MG63 (cell line): ENCODE measurements at places on chromosomes 5 and 9. TPM values are rescaled to one million over a fixed set of nuclear protein-coding genes. Genes with fewer than 3 reads are reported as not detected.
A peak's percentile ranks its signal among the peaks of the same experiment; 100 is the strongest.

C5orf58 gene
- not detected in 2 replicates for total RNA-seq

CMBL gene
- total RNA-seq, result 23.3 and 29.1 TPM in 2 replicates

GPR21 gene
- not detected in 2 replicates for total RNA-seq

TOMM5 gene
- 101 and 179 TPM in 2 replicates for total RNA-seq

SPOCK1 gene
- total RNA-seq, result 37.9 and 92.3 TPM in 2 replicates

MPDZ gene
- total RNA-seq, result 71.9 and 74.1 TPM in 2 replicates

ALDH1B1 gene
- 61.3 and 79.0 TPM in 2 replicates for total RNA-seq

AGXT2 gene
- not detected in 2 replicates for total RNA-seq

PCDHA2 gene
- total RNA-seq, result 0.44 TPM in 1 of 2 replicates, not detected in the other

F2R gene
- total RNA-seq, result 12.5 and 13.4 TPM in 2 replicates

FAM151B gene
- 2.6 and 15.3 TPM in 2 replicates for total RNA-seq

ACOT12 gene
- not detected in 2 replicates for total RNA-seq

GRXCR2 gene
- not detected in 2 replicates for total RNA-seq

DNA sequence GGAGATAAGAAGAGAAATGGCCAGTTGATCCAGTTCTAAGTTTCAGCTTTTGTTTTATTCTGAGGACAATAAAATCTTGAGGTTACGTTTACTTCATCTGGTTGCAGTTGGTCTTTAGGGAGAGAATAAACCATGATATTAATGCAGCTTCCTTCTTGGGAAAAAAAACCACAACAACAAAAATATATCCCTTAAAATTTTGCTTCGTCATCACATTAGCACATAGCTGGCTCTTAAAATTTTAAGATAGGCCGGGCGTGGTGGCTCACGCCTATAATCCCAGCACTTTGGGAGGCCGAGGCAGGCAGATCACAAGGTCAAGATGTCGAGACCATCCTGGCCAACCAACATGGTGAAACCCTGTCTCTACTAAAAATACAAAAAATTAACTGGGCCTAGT, 86.4 kb downstream of the EQTN start:
- no peak for DNase-seq

DNA sequence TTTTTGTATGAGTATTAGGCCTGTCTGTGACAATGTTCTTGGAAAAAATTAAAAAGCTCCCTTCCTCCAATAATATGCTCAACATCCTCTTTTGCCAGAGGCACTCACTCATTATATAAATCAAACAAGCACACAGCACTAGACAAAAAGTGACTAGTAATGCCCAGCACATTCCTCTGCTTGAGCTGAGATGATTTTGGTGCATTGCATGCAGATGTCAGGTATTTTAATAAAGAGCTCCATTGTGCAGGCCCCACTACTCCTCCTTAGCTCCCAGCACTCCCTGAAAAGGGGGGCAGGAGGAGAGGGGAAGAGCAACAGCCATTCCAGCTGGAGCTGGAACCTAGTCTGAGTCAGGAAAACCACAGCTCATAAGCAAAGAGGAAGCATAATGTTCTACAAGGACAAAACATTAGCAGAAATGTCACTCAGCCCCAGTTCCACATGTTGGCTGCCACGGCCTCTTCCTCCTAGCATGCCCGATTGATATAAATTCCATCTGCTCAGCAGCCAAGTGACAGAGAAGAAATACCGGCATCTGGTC, 348.5 kb downstream of the BNC2 start:
- DNase-seq, result peak; percentile 71

GRCh38 chr9:27572566-27572917, 739 bp downstream of the C9orf72 start:
- no peak for DNase-seq

- no peak for DNase-seq
Observed at GRCh38 chr9:104970271-104970987, 42.5 kb upstream of the ABCA1 start.

GRCh38 chr5:22050931-22051330, 802.2 kb downstream of the CDH12 start:
- no peak for DNase-seq

DNA sequence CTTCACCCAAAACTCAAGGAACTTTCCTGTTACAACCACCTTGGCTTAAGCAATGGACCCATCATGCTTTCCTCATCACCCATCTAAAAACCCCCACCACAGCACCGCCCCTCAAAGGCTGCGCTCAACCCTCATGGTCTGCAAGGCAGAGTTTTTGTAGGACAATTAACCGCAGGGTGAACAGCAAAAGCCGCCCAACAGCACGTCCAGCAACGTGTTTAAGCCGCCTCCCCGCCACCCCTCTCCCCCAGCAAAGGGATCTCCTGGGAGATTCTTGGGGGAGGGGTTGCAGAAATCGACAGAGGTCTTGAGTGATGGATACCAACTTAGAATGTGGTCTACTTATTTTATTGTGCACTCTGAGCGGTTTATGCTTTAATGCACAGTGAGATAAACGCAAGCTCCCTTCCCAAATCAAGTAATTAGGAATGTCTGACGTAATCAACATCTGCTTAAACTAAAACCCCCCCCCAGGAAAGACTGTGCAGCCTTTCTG, 1.9 kb downstream of the ROR2 start:
- no peak for DNase-seq

DNA sequence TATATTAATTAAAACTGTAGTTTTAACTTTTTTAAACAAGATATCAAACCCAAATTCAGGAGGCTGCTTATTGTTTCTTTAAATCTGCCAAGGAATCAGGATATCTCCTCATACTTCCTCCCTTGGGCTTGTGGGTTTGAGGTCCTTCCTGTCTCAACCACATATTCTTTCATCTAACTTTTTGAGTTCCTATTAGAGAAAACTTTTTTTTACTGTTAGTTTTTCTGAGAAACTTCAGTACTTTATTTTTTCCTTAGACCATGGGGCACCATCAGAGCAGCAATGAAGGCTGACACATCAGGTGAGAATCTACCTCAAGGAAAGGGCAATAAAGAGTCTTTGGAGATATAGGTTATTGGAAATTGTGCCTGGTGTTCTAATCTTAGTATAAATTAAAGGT, 56.7 kb downstream of the TSSK1B start:
- no peak for DNase-seq

GRCh38 chr9:12874395-12874794, 99.6 kb downstream of the LURAP1L start:
- DNase-seq, result no peak

- DNase-seq, result no peak
Observed at GRCh38 chr5:164233791-164234190, 728.4 kb downstream of the MAT2B start.

- no peak for DNase-seq
Observed at GRCh38 chr5:60594715-60595477, 105.1 kb downstream of the DEPDC1B start.

- no peak for DNase-seq
Observed at GRCh38 chr5:14218480-14218879, 75.3 kb downstream of the TRIO start.

DNA sequence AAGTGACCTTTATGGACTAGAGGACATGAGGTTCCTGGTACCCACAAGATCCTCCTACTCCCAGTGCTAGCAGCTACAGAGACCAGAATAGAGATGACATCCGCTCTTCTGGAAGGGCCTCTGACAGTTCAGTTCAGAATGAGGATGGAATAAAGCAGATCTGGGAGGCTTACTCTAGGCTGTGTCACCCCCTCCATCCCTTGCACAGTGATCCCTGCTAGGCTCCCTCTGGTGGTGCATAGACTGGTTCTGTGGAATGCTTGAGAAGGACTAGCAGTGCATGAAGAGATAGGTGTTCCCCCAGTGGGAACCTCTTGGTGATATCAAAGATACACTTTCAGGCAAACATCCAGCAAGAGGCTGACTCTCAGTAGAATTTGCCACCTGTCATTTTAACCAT, 83.0 kb downstream of the NPR3 start:
- DNase-seq, result no peak

DNA sequence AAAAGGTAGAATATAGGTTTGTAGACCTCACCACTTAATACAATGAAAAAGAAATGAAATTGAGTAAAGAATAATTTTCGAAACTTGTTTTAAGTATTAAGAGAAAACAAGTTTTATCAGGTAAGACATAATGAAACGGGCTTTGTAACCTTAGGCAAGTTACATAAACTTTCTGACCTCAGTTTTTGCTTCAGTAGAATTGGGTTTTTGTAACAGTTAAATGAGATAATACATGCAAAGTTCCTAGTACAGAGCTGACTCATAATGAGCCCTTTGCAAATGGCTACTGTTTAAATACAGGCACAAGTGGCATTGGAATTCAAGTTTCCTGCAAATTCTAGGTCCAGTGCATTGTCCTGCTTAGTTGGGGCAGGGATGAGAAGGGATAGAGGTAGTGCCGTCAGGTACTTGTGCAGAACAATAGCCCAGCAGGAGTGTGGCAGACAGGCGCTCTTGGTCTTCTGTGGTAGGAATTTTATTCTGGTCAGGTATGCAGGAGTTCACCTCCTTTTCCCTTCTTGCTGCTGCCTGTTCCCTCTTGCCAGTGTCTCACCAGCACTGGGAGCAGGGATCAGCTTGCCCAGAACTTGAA, 203.8 kb downstream of the PBX3 start:
- DNase-seq, result no peak

DNA sequence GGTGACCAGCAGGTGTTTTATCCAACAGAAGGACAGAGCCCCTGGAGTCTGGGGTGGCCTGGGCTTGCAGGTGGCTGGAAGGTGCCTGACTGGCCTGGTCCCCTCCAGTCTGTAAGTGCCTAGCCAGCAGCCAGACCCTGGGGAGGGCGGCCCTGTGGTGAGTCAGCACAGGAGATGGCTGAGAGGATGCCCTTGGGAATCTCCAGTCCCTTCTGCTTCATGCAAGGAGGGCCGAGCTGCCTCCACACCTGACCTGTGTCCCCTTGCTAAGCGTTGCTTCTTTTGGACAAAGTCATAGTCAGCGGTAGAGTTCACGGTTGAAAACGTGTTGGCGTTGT, 20.2 kb downstream of the OBP2B start:
- DNase-seq, result no peak

GRCh38 chr5:176550275-176550831, 1.2 kb downstream of the CDHR2 start:
- no peak for DNase-seq

GRCh38 chr9:111414406-111414805, 69.8 kb downstream of the ECPAS start:
- DNase-seq, result no peak

DNA sequence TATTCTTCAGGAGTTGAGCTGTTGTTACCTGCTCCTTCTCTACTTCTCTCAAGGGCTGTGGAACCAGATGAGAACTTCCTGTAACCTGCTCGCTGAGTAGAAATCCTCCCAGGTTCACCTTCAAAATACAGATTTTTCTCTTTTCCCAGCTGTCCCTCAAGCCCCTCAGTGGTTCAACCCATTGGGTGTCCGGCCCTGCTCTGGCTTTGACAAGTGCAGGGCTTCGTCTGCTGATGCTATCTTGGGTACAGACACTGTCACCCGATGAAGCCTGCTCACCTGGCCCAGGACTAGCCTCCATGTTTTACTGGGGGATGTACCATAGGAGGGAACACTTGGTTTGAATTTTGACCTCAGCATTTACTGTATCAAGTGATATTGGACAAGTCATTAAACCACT, 490.4 kb downstream of the IRX1 start:
- DNase-seq, result no peak

GRCh38 chr5:168319774-168320173, 28.3 kb downstream of the WWC1 start:
- DNase-seq, result no peak

- DNase-seq, result no peak
Observed at GRCh38 chr9:99628285-99628684, 193.4 kb upstream of the NR4A3 start.

- DNase-seq, result no peak
Observed at GRCh38 chr9:8534828-8535227, 735.2 kb upstream of the DMAC1 start.

- no peak for DNase-seq
Observed at GRCh38 chr5:125457617-125458016, 711.2 kb upstream of the ZNF608 start.
